Thyroid gland (tissue), 4 donors: ENCODE measurements at places on chromosomes 7 and 10. TPM values are rescaled to one million over a fixed set of nuclear protein-coding genes. Genes with fewer than 3 reads are reported as not detected.

DNA sequence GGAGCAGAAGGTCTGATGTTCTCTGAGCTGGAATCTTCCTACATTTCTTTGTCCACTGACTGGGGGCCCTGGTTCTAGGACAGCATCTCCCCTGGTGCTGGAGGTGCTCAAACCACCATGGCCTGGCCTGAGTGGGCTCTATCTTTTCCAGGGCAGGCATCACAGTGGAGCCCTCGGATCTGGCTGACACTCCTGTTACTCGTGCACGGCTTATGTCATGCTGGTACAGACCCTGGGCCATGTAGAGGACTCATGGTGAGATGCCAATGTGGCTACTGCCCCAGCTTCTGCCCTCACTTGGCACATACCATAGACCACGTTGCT is 96.0 kb downstream of the HIPK2 start:
- no peaks in the 10 kb centered on the region for H3K36me3 ChIP-seq
- no peaks in the 10 kb centered on the region for H3K27me3 ChIP-seq
- no peak overlapping the region for H3K4me3 ChIP-seq
- H3K27ac ChIP-seq = no peak overlapping the region
- no peak for DNase-seq

DNA sequence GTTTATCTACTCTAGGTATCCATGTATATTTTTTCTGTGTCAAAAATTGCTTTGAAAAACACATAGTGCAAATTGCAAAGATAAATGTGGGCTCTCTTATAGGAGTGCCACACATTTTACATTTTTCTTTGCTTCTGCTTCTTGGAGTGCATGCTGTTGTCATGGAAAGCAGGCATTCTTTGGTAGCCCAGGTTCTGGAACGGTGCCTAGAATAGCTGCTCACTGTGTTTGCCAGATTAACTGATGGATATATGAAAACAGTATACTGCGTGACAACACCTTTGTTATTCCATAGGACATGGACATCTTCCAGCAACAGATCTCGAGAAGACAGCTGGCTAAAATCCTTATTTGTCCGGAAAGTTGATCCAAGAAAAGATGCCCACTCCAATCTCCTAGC is 13.4 kb downstream of the NIPSNAP2 start:
- H3K4me1 ChIP-seq = peaks cover 10% of the 10 kb centered on the region
- DNase-seq = peak; percentile 47
- peak overlapping the region; percentile 2 for H3K27ac ChIP-seq

DNA sequence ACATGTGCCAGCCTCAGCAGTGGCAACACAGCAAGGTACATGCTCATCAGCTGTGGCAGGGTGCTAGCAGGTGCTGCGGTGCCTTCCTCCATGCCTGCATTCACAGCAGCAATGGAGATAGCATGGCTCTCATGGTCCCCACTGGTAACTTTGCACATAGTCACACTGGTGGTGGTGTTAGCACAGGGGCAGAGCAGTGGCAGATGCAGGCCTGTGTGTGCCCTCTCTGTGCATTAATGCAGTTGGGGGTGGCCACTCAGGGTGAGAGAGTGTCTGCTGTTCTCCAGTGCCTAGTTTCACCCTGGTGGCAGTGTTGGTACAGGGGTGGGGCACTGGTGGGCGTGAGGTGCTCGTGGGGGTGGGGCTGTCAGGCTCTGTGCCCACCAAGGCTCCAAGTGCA is 17.7 kb upstream of the PPP1R3A start:
- H3K27me3 ChIP-seq = no peaks in the 10 kb centered on the region
- H3K36me3 ChIP-seq = no peaks in the 10 kb centered on the region
- no peak overlapping the region for H3K4me3 ChIP-seq
- H3K4me1 ChIP-seq = no peaks in the 10 kb centered on the region

DNA sequence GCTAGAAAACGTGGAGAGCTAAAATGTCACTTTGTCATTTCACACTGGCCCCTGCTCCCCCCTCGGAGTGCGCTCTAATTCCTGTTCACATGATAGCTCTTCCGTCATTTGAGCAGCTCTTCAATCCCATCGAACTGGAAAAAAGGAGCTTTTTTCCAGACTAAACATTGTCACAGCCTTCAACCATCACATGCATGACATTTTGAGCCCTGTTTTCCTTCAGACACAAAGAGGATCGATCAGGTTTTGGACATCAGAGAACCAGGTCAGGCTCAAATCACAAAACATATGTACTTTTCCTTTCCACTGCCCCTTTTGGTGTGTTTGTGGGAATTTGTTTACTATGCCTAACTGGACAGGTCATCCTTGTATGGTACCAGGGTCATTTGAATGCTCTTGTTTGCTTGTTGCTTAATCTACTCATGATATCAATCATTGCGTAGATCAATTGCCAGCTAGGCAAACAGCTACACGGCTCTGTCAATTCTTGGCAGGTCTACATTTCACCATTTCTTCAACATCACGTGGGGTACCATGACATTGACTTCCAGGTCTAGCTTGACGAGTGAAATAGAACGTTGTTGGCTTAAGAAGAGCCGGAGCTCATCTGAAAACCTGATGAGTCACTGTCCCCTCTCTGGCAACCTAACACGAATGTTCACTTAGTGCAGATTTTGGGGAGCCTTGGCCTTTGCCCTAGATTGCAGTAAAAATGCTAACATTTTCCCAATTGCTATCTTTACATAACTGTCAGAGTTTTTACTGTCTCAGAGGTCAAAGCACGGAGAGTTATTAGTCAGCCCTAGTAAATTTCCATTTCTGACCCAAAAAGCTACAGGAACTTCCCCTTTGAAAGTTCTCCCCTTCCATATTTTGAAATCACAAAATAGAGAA is 87.3 kb downstream of the LYZL2 start:
- peak; percentile 56 for DNase-seq
- no peak overlapping the region for H3K4me3 ChIP-seq
- peaks cover 33% of the 10 kb centered on the region for H3K4me1 ChIP-seq
- no peaks in the 10 kb centered on the region for H3K36me3 ChIP-seq

DNA sequence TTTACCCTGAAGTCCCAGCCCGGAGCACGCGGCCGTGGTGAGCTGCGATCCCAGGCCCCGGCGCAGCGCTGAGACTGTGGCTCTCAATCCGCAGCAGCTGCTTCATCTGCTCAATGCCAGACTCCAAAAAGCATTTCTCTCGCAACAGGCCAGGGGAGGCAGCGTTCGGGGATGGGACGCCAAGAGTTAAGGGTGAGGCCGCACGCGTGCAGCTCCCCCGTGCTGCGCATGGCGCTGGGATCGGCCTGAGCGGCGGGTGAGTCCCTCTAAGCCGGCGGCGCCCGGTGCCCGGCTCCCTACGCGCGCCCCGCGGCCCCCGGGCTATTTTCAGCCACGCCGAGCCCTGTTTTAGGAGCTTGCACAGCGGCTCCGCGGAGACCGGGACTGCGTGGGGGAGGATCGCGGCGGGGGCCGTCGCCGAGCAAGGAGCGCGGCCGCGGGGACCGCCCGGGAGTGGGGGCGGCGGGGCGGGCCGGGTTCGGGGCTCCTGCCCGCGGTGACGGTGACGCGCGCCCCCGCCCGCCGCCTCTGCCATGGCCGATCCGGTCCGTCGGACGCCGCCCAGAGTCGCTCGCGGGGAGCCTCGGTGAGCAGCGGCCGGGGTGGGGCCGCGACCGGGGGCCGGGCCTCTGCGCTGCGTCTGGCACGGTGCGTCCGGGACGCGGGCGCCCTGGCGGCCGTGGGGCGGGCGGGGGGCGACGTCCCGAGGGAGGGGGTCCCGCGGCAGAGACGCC is 29.4 kb upstream of the JAKMIP3 start:
- no peaks in the 10 kb centered on the region for H3K27me3 ChIP-seq
- H3K4me3 ChIP-seq = no peak overlapping the region
- peak; percentile 32 for DNase-seq
- peaks cover 5% of the 10 kb centered on the region for H3K4me1 ChIP-seq

GRCh38 chr7:17706734-17707133 is 233.6 kb downstream of the SNX13 start:
- H3K4me1 ChIP-seq = no peaks in the 10 kb centered on the region
- H3K27me3 ChIP-seq = no peaks in the 10 kb centered on the region
- no peaks in the 10 kb centered on the region for H3K36me3 ChIP-seq

- H3K4me1 ChIP-seq = no peaks in the 10 kb centered on the region
- H3K27me3 ChIP-seq = no peaks in the 10 kb centered on the region
- no peak overlapping the region for H3K27ac ChIP-seq
- no peak overlapping the region for H3K4me3 ChIP-seq
- no peaks in the 10 kb centered on the region for H3K36me3 ChIP-seq
- DNase-seq = no peak
Observed at GRCh38 chr7:114711241-114711640, 210.7 kb upstream of the MDFIC start.

DNA sequence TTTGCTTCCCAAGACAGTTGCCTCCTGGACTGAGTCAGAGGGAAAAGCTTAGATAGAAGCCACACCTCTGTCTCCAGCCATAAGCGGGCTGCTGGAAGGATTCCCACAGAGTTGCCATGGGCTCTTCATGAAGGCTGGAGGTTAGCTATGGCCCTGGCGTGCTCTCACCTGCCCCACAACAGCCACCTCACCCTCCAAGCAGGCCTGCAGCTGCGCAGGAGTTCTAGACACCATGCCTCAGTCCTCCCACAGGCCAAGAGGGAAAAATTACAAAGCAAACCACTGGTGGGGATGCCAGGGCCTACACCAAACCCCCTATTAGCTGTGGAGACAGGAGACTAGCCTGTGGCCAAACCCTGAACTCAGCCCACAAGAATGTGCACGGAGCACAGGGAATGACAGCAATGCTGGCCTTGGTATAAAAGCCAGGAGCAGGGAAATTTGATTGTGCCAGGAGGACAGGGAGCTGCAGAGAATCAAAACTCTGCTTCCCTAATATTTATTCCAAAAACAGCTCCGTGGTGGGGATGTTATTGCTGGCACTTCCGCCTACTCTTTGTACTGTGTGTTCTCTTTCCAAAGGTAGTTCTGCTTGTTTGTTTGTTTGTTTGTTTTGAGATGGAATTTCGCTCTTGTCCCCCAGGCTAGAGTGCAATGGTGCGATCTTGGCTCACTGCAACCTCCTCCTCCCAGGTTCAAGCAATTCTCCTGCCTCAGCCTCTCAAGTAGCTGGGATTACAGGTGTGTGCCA is 60.3 kb upstream of the STK17A start:
- DNase-seq = no peak
- no peaks in the 10 kb centered on the region for H3K4me1 ChIP-seq

DNA sequence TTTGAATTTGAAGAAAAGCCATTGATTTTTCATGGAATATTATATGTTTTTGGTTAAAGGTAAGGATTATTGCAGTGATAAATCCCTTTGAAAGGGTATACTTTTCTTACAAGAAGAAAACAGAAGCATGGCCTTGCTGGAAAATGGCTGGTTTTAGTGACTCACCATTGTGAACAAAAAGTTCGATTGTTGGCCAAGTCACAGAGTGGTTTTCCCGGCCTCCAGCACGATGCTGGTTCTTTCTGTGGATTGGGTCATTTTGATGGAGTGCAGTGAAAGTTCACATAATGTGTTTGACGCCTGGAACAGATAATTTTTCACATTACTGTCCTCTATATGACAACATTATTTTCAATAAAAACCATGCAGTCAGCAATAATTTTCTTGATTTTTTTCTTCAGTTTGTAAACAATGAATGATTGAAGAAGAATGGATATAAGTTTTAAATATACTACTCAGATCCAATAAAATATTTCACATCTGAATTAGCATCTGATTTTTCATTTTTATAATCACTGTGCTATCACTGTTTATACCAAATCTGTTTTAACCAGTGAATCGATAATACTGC is 60.9 kb downstream of the RBM20 start:
- H3K36me3 ChIP-seq = no peaks in the 10 kb centered on the region
- H3K4me3 ChIP-seq = no peak overlapping the region
- peaks cover 7% of the 10 kb centered on the region for H3K4me1 ChIP-seq
- H3K27ac ChIP-seq = no peak overlapping the region

- no peaks in the 10 kb centered on the region for H3K36me3 ChIP-seq
- DNase-seq = no peak
- H3K4me3 ChIP-seq = no peak overlapping the region
- peaks cover 6% of the 10 kb centered on the region for H3K4me1 ChIP-seq
- no peak overlapping the region for H3K27ac ChIP-seq
Observed at GRCh38 chr7:102045681-102046372, 228.4 kb downstream of the CUX1 start.

Gene MAP3K8
- total RNA-seq = 37.9 TPM
